ENCODE measurements at places on chromosomes 13 and 19. TPM values are rescaled to one million over a fixed set of nuclear protein-coding genes. Genes with fewer than 3 reads are reported as not detected.

KCNRG gene
- total RNA-seq = 2.2 TPM

CEBPA gene
- total RNA-seq = 0.14 TPM

ALKBH6 gene
- 11.7 TPM for total RNA-seq

HIF3A gene
- total RNA-seq = 9.0 TPM

EDNRB gene
- total RNA-seq = 1.7 TPM

KASH5 gene
- not detected for total RNA-seq

ANKLE1 gene
- total RNA-seq = 1.6 TPM

EVI5L gene
- total RNA-seq = 13.8 TPM

PPFIA3 gene
- total RNA-seq = 1.7 TPM

JSRP1 gene
- total RNA-seq = not detected

SLC7A10 gene
- total RNA-seq = not detected

LILRA2 gene
- total RNA-seq = not detected

LRP3 gene
- 20.5 TPM for total RNA-seq

MIA gene
- not detected for total RNA-seq

PCDH20 gene
- not detected for total RNA-seq

ZNF358 gene
- 32.0 TPM for total RNA-seq

MEF2B gene
- not detected for total RNA-seq

ZNF681 gene
- total RNA-seq = 1.1 TPM

DMKN gene
- not detected for total RNA-seq

GRK1 gene
- not detected for total RNA-seq

CGB8 gene
- not detected for total RNA-seq

ZNF333 gene
- 14.8 TPM for total RNA-seq

ZNF177 gene
- total RNA-seq = 0.65 TPM

GNG7 gene
- total RNA-seq = 0.27 TPM

IGFL1 gene
- not detected for total RNA-seq

HSPB6 gene
- 0.65 TPM for total RNA-seq

PLVAP gene
- total RNA-seq = 3.6 TPM

ZNF616 gene
- total RNA-seq = 10.2 TPM

SYT5 gene
- total RNA-seq = 0.07 TPM

FARP1 gene
- 34.2 TPM for total RNA-seq

DLL3 gene
- 0.43 TPM for total RNA-seq

TNFSF9 gene
- total RNA-seq = 0.40 TPM

SHANK1 gene
- 2.9 TPM for total RNA-seq

PLPPR3 gene
- total RNA-seq = 0.40 TPM

ERICH6B gene
- not detected for total RNA-seq
